Pons (tissue), 1 donor: ENCODE measurements at places on chromosomes 1 and 21.

- no peak for DNase-seq
Observed at GRCh38 chr21:15031790-15032357, 32.9 kb downstream of the NRIP1 start.

DNA sequence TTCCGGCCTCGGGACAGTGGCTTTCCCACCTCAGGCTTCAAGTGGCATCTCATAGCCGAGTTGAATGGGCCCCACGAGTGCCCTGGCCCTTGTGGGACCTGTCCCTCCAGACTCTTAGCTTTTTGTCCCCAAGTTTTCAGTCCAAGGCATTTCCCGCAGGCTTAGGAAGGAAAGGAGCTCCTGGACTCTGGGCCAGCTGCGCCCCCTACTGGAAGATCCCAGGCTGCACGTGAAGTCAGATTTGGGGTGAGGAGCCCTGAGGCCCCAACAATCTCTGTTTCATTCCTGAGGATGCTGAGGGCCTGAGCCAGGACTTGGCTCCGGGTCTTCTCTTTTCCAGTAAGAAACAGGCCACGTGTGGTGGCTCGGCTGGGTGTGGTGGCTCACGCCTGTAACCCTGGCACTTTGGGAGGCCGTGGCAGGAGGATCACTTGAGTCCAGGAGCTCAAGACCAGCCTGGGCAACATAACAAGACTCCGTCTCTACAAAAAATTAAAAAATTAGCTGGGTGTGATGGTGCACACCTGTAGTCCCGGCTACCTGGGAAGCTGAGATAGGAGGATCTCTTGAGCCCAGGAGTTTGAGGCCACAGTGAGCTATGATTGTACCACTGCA is 67.4 kb downstream of the ARHGEF10L start:
- DNase-seq = peak; percentile 74

- peak; percentile 44 for DNase-seq
Observed at GRCh38 chr1:157163273-157164127, 25.3 kb upstream of the ETV3 start.

GRCh38 chr1:6244401-6245049 is 546 bp downstream of the HES3 start:
- DNase-seq = no peak

DNA sequence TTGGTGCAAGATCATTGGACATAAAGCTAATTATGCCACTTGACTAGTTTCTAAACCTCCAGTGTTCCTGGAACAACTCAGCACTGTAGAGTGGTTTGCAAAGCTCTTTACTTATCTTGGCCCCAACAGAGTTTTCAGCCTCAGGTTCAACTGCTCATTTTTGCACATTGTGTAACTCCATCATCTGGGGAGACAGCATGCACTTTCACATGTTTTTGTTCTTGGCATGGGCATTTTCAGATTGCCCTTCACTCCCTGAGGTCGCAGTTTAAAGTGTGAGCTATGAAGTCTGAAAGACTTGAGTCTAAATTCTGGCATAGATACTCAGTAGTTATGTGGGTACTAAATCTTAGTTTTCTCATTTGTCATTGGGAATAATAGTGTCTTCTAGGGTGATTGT is 5.1 kb downstream of the USP16 start:
- DNase-seq = no peak

GRCh38 chr1:234597894-234598293 is 12.1 kb downstream of the IRF2BP2 start:
- no peak for DNase-seq

DNA sequence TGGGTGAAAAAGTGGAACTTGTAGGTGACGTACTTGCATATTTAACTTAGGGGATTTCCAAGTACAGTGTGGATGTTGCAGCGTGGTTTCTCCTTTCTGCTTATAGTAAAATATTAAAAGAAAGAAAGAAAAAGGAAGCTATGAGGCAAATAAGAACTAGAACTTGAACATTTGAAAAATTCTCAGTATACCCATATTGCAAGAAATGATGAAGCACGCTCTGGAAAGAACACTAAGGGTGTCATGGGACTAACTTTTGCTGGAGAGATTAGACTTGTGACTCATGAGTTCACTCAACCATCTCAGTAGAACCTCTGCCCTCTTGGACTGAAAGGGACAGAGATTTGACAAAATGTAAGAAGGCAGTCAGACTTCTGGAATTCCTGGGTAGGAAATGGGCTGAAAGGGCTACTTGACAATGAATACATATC is 704.5 kb upstream of the ADGRL4 start:
- DNase-seq = no peak

GRCh38 chr1:41108696-41109275 is 87.3 kb upstream of the SLFNL1 start:
- no peak for DNase-seq

DNA sequence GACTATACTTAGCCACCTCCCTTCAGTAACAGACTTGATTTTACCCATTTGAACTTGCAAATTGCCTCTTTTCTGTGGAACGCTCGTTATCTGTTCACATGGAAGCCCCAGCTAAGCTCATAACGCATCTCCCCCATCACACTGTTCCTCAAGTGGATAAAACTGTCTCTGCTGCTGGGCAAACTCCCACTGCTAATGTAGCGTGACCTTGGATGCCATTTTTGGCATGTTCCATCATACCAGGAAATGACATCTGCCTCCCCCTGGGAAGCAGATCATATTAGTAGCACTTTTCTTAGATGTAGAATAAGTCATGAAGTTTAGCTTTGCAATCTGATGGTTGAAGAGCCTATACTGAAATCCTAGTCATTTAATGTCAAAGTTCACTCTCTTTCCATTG is 528.7 kb upstream of the PLXNA2 start:
- DNase-seq = no peak

- peak; percentile 45 for DNase-seq
Observed at GRCh38 chr1:243628476-243628907, 221.6 kb downstream of the AKT3 start.

GRCh38 chr1:160104486-160104885 is 6.1 kb upstream of the IGSF8 start:
- peak; percentile 66 for DNase-seq

- no peak for DNase-seq
Observed at GRCh38 chr1:184499616-184500015, 112.8 kb downstream of the C1orf21 start.

GRCh38 chr1:76583875-76584477 is 283.3 kb upstream of the ST6GALNAC5 start:
- no peak for DNase-seq

DNA sequence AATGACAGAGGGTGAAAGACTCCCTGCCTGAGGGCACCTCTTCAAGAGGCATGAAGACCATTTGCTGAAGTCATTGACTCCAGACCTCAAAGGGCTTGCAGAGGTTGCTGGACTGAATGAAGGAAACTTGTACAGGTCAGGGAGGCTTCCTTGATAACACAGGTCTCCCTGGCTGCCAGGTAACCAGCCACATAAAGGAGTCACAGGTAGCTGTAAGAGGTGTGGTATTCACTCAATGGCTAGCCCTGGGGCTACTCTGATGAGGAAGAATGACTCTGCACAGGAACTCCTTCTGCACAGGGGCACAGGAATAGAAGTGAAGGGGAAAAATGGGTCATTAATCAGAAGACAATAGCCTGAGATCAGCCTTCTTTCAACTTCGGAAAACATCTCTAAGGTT is 187.5 kb downstream of the LMX1A start:
- no peak for DNase-seq

GRCh38 chr1:39846796-39847195 is 36.5 kb downstream of the TRIT1 start:
- no peak for DNase-seq

- no peak for DNase-seq
Observed at GRCh38 chr1:20410503-20410902, 75.5 kb downstream of the CAMK2N1 start.

DNA sequence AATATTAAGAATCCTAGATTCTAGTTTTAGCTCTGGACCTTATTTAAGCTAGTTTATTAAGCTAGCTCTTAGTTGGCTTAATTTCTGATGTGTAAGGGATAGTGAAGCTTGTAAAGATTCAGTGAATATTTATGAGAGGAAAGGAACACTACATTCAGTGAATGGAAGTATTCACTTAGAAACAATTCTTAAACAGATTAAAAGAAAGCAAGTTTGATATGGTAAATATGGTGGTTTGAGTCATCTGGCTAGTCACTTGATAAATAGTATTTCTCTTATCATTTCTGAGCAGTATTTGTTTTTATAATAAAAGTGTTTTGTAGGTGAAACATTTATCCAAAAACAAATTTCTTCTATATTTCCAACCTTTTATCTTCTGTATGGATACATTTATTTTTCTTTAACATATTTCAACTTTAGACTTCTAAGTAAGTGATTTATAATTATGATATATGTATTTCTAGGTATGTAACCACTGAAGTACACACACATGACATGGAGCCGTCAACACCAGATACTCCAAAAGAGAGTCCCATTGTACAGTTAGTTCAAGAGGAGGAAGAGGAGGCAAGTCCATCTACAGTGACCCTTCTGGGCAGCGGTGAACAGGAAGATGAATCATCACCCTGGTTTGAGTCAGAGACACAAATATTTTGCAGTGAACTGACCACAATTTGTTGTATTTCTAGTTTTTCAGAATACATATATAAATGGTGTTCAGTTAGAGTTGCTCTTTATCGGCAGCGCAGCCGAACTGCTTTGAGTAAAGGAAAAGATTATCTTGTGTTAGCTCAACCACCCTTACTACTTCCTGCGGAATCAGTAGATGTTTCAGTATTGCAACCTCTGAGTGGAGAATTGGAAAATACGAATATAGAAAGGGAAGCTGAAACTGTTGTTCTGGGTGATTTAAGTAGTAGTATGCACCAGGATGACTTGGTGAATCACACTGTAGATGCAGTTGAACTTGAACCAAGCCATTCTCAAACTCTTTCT is 55.6 kb downstream of the SUCO start:
- DNase-seq = no peak

GRCh38 chr1:146020058-146021049 is 1.2 kb downstream of the HJV start:
- DNase-seq = no peak

- no peak for DNase-seq
Observed at GRCh38 chr1:215543191-215543606, 23.9 kb upstream of the KCTD3 start.

DNA sequence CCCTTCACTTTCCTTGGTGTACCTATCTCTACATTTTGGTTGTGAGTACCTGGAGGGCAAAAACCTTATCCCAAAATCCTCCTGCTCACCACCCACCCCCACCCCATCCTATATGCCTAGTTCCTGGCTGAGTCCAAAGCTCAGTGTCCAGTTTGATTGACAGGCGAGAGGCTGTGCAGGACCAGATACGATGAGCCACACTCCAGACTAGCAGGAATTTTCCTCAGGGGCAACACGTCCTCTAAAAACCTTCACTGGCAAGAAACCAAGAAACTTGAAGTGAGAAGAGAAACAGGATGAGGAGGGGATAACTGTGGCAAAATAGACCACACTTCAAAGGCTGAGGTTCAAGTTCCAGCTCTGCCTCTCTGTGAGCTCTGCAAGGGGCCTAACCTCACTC is 1.1 kb upstream of the SLAMF8 start:
- DNase-seq = no peak

GRCh38 chr21:33293811-33294216 is 27.6 kb downstream of the IL10RB start:
- DNase-seq = no peak

- DNase-seq = no peak
Observed at GRCh38 chr1:7343882-7344281, 427.2 kb upstream of the VAMP3 start.

- DNase-seq = no peak
Observed at GRCh38 chr21:39713905-39714304, 31.1 kb upstream of the IGSF5 start.

- DNase-seq = no peak
Observed at GRCh38 chr1:69835955-69836354, 268.2 kb downstream of the LRRC7 start.

GRCh38 chr1:26126321-26127084 is 14.9 kb downstream of the PDIK1L start:
- DNase-seq = peak; percentile 34
